ENCODE measurements at places on chromosomes 6 and 20.

DNA sequence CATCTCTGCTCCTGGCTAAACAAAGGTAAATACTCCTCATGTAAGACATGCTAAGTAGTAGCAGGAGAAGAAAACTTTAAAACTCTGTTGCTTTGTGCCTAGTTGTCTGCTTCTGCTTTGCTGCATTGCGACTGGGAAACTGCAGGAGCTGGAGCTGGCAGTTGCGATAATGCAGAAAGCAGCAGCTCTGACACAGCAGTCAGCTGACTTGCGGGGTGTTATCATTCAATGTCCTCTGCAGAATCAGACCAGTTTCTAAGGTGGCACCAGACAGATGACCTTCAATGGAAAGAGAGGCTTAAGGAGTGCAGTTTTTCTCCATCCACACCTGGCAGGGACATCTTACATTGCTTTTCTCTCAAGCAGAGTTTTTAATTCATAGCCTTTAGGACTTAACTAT lies 69.9 kb upstream of the SOX4 start:
- DNase-seq: no peak

GRCh38 chr20:461254-462198 lies 807 bp downstream of the TBC1D20 start:
- DNase-seq: peak; percentile 32

GRCh38 chr20:4835244-4836177 lies 113.8 kb downstream of the PRND start:
- DNase-seq: no peak

DNA sequence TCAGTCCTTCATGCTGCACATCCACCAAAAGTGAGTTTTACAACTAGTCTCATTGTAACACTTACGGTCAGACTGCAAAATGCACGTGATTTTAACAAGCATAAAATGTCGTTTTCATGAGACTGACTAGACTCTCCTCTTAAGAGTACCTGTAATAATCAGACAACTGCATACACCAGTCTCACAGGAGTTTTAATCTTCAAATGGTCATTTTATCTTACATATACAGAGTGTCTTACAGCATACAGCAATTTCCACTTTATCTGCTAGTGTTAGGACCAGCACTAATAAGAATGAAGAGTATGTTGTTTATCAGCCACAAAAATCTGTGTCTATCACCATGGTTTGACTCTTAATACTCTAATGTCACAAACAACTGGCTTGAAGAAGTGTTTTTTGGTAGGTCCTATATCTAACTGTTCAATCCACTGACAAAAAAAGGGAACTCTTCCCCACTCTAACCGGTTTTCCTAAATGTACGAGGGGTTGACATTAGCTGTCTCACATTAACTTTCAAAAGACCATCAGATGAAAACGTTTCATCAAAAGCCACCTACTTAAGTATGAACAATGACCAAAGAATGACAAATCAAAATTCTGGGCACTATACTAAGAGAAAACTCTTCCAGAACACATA lies 1.5 kb upstream of the ASF1A start:
- DNase-seq: no peak

GRCh38 chr6:158257781-158258180 lies 54.5 kb upstream of the TULP4 start:
- DNase-seq: no peak

GRCh38 chr20:5480824-5481600 lies 164.3 kb upstream of the PROKR2 start:
- no peak for DNase-seq

DNA sequence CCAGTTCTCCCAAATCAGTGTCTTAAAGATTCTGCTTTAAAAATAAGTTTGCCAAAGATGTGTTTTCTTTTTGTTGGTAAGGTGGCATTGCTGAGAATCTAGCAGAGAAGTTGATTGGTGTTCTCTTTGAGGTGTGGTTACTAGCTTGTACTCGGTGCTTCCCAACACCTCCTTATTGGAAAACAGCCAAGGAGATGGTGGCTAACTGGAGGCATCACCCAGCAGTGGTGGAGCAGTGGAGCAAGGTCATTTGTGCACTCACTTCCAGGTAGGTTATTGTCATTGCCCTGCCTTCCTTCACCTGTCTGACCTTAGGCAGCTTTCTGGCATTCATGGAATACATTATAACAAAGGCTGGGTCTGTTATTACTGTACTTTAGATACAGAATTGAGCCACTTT lies 26.7 kb downstream of the RALGAPB start:
- no peak for DNase-seq

DNA sequence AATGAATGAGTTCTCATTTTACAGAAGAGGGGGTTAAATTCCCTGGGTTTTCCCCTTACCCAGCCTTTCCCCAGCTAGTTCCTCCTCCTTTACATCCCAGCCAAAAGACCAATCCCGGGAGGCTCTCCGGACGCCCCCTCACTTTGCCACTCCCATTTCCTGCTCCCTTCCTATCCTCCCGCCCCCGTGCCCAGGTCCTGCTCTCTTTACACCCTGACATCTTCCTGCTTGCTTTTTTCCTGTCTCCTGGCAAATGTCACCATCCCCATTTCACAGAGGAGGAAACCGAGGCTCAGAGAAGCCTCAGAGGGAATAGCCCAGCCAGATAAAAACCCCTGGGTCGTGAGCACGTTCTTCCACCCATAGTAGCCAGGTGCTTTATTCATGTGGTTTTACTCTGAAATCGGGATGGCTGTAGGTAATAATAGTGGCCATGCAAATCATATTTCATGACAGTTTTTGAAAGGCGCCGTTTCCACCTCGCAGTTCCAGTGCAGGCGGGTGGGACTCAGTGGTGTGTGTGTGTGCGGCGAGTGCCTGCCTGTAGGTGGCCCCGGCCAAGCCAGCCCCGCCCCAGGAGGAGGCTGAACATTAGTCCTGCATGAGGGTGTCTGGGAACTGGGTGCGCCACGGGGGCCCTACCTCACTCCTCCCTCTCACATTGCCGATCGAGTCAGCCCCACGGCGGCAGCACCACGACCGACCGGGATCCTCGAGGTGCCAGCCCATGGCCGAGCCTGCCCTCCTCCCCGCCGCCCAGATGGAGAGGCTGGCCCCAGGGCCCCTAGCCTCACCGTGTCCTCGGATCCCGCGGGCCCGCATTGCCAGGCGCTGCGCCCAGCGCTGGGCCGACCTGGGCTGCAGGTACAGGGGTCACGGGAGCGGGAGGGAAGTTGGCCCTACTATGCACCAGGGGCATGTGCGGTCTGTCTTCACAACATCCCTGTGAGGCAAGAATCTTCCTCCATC lies at the start of gene ARHGAP40:
Gene ARHGAP40 (plus strand): TSS at position 594 of the 969 bp plus-strand sequence.
- no peak for DNase-seq

DNA sequence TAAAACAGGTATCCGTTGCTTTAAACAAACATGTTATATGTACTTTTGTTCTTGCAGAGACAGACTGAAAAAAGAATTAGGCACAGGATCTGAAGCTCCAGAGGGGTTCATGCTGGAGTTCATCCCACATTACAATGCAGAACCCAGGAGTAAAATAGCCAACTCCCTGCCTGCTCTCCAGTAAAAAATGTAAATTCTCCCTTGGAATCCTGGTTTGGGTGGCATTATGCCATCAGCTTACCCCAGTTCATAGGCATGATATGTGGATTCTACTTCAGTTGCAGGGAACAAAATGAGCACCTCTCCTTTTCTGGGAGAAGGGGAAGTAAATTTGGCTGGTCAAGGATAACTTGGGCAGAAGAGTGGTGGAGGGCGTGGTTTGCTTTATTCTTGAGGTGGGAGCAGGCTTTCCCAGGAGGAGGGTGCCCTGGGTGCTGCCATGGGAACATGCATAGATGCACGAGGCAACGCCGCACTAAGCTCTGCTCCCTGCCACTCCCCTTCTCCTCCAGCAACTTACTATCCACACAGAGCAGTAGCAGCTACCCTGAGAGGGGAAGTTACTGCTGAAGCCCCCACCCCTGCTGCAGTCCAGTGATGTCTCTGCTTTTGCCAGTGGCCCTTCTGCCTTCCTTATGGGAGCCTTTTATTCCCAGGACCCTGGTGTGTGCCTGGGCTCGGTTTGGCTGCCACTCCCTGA lies 71.6 kb upstream of the GLP1R start:
- no peak for DNase-seq

DNA sequence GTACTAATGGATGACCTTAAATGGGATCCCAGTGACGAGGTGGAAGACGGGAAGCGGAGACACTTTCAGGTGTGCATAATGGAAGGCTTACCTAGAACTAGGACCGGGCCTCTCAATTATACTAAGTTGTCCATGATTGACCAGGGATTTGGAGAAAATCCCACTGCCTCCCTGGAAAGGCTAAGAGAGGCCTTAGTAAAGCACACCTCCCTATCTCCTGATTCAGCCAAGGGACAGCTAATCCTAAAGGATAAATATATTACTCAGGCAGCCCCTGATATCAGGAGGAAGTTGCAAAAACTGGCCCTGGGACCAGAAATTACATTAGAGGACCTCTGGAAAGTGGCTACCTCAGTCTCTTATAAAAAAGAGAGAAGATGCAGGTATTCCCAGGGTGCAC lies 93.2 kb downstream of the JARID2 start:
- DNase-seq: no peak

- DNase-seq: no peak
Measured at GRCh38 chr6:7993399-7993798, 70.8 kb downstream of the BLOC1S5 start.

- DNase-seq: no peak
Measured at GRCh38 chr6:163599136-163599535, 184.6 kb downstream of the QKI start.

GRCh38 chr20:5397393-5397792 lies 80.6 kb upstream of the PROKR2 start:
- no peak for DNase-seq

DNA sequence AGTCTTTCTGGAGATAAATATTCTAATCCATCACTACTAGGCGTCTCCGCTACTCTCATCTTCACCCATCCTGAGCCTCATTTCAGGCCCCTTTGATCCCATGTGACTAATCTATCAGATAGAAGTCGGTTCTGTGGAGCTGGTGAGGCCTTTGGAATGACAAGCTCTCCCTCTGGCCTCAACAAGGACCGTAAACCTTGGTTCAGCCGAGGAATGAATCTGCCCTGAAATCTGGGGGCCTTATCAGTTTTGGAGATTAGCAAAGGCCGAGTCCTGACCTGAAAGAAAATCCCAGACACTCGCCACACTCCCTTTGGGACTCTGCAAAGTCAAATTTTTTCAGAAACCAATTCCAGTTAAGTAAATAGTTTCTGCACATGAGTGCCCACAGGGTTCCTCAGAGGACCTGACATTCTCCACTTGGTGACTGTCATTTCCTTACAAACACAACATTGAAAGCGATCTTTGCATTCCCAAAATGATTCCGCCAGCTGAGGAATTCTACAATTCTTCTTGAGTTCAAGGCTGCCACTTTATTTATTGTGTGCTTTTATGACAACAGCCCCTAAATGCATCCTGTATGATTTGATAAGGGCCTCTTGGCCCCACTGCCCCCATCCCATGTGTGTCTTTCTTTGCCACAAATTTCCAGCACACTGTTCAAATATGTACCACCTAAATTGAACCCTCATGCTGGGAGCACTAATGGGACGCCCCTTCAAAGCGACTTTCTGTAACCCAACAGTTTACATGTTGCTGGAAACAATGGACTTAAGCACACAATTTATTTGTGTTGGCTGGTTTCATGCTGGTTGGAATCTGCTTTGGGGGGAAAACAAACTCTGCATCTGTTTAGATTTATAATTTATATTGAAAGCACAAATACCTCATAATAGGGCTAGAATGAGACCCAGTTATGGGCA lies 10.0 kb upstream of the RIPOR3 start:
- DNase-seq: no peak

DNA sequence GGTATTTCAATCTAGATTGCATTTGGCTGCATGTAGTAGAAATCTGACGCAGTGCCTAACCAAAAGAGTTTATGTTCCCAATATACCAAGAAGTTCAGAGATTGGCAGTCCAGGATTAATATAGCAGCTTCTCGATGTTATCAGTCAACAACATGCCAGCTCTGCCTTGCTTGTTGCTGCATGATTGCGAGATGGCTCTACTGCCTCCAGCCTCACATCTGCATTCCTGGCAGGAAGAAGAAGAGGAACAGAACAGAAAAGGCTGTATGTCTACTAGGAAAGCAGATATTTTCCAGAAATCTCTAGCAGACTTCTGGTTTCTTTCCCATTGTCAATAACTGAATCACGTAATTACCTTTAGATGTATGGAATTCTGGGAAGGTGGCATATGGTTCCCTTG lies 60.8 kb downstream of the SLC35D3 start:
- no peak for DNase-seq

GRCh38 chr20:62079166-62079565 lies 13.5 kb upstream of the TAF4 start:
- no peak for DNase-seq

DNA sequence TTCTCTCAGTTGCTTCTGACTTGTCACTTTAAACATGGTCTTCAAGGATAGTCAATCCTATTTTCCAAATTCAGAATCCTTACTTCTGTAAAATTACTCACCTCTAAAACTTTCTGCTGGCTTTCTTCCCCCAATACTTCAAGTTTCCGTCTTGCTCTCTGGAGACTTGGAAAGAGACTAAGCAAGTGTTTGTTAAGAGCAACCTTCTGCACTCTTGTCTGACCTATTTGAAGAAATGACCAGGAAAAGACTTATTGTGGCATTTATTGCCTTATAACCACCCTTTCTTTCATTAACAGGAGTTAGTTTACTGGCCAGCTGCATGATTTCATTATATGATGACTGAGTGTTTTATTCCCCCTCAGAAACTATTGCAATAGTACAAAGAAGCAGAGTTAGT lies 181.0 kb downstream of the TBC1D7 start:
- no peak for DNase-seq

GRCh38 chr6:167079853-167080297 lies 43.0 kb upstream of the CCR6 start:
- no peak for DNase-seq

GRCh38 chr6:52333840-52334200 lies 28.1 kb upstream of the PAQR8 start:
- no peak for DNase-seq

DNA sequence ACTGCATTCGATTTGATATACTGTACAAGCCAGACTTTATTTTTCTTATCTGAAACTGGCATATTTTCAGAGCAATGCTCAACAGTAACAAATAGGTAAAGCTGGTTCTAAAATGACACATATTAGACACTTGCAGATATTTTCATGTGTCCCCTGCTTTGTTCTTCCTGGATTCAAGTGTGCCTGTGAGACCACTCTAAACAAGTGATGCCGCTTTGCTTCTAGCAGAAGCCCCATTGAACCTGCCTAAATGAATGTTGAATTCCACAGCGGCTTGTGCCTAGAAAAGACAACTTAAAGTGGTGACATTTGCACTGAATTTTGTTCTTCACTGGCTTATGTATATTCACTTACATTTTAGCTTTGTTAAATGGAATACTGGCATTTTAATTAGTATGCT lies 115.7 kb downstream of the AKAP7 start:
- DNase-seq: no peak

Data from activated CD4-positive, alpha-beta T cell treated with anti-CD3 and anti-CD28 coated beads for 1 hour (primary cell).